ENCODE measurements at places on chromosomes 1 and 21. TPM values are rescaled to one million over a fixed set of nuclear protein-coding genes. Genes with fewer than 3 reads are reported as not detected.

NPHP4 gene
- total RNA-seq: 9.4 TPM

CFHR1 gene
- 0.25 TPM for total RNA-seq

S100A8 gene
- total RNA-seq: not detected

NBPF26 gene
- 17.2 TPM for total RNA-seq

PLK3 gene
- total RNA-seq: 6.2 TPM

VSIG8 gene
- total RNA-seq: not detected

GBP4 gene
- 1.4 TPM for total RNA-seq

ADAM30 gene
- total RNA-seq: not detected

DNA sequence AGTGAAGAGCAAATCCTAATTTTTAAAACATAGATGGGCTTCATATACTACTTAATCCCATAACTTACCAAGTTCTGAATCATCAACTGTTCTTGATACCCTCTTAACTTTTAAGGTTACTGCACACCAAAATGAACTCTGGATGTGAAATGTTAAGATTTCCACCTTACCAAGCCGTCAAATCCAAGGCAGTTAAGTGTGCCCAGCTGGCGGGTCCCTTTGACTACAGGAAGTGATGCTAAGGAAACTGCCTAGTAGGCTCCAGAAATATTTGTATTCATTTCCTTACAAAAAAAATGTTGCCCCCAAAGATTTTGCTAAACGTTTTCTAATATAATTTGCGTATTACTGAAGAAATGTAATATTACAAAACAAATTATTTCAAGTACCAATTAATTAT is 10.7 kb downstream of the NRIP1 start:
- no peak overlapping the region for H3K27ac ChIP-seq
- DNase-seq: no peak
- no peaks in the 10 kb centered on the region for H3K36me3 ChIP-seq
- H3K27me3 ChIP-seq: no peaks in the 10 kb centered on the region

- H3K4me1 ChIP-seq: no peaks in the 10 kb centered on the region
- peak within 1 kb of the TSS; percentile 61 for H3K4me3 ChIP-seq
- no peak for DNase-seq
- no peak within 1 kb of the TSS for H3K27ac ChIP-seq
Observed at GRCh38 chr1:177164380-177165068, at the start of gene ASTN1. ASTN1 (minus strand) TSS chr1:177164712; CDS start chr1:177164676, 36 bp downstream.

DNA sequence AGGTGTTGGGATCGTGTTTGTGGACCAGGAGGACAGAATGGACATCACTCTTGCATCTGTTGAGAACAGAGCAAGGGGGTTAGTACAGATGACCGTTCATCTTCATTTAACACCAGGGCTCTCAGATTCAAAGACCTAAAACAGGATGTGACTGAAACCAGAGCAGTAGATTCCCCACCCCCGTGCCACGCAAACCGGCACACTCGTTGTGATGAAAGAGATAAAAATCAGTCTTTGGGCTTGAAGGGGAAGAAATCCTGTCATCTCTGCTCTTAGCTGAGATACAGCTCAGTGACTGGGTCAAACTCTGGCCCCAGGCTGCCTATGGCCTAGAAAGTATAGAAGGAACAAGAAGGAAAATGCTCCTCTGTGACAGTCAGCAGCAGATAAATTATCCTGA is 146.2 kb upstream of the KRTAP19-8 start:
- no peaks in the 10 kb centered on the region for H3K4me1 ChIP-seq
- no peak overlapping the region for H3K4me3 ChIP-seq
- no peaks in the 10 kb centered on the region for H3K36me3 ChIP-seq
- no peak for DNase-seq
- H3K27ac ChIP-seq: no peak overlapping the region

DNA sequence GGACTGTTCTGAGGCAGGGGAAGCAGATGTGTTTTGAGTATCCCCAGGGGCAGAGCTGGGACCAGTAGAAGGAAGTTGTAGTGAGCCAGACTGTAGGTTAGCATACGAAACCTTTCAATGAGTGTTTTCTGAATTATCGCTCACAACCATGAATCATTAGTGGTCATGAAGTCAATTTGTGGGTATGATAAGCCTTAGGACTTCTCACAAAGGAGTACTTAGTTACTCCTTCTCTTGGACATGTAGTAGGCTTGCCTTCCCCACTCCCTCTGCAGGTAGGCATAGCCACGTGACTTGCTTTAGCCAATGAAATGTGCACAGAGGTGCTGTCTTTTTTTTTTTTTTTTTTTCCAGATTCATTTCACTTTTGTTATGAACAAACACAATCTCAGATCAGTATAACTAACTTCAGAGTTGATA is 23.9 kb upstream of the FAAH start:
- H3K4me3 ChIP-seq: no peak overlapping the region
- H3K4me1 ChIP-seq: no peaks in the 10 kb centered on the region
- H3K36me3 ChIP-seq: no peaks in the 10 kb centered on the region
- no peaks in the 10 kb centered on the region for H3K27me3 ChIP-seq
- no peak overlapping the region for H3K27ac ChIP-seq

DNA sequence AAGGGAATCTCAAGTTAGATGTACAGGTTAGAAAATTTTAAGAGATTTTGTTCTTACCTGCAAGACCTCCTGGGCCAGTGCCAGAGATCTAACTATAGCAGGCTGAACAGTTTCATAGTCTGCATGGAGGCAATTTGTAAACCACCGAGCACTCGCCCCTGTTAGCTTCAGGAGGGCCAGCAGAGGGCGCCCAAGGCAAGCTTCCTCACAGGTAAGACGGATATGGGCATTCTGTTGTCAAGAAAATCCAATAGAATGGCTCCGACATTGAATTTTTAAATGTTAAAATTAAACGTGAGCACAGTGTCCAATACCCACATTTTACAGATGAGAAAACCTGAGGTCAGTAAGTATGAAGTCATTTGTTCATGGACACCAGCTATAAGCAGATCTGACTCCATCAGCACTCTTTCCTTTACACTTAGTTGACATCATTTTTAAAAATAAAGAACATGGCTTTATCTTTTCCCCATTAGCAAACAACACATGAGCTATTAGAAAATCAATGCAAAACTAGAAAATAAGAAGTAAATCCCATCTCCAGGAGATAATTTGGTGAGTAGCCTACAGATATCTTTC is 2.2 kb downstream of the REG4 start:
- peak; percentile 82 for DNase-seq
- H3K27ac ChIP-seq: no peak overlapping the region

DNA sequence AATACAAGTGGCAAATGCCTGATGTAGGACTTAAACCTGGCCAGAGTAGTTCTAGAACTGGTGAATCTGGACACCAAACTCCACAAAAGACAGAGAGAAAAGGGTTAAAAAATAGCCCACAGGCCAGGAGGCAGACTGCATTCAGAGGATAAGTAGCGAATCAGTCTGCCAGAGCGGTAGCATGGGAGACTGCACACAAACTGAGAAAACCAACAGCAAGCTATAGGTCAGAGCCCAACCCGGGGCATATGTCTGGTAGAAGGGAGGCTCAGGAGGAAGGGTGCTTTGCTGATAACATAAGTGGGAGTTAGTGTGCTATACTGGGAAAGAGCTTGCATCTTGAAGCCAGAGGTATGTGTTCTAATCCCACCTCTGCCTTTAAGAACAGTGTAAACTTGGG is 4.0 kb downstream of the LRRC53 start:
- H3K27ac ChIP-seq: no peak overlapping the region
- H3K4me1 ChIP-seq: no peaks in the 10 kb centered on the region
- no peaks in the 10 kb centered on the region for H3K27me3 ChIP-seq
- peak; percentile 7 for DNase-seq
- no peak overlapping the region for H3K4me3 ChIP-seq

DNA sequence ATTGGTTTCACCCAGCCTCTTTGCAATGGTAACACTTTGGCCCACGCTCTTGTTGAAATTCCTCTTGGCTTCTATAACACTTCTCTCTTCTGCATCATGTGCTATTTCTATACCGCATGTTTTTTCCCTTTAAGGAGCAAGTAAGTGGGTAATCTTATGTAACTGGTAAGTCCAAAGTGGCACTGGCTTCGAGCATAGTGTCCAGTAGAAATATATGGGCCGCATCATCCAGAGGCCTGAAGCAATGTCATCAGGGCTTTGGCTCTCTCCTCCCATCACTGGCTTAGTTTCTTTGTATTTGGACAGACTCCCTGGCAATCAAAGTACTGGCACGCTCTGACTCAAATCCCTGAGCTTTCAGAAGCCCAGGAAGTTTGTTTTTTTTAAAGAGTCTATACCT is 17.5 kb downstream of the CHML start:
- no peaks in the 10 kb centered on the region for H3K27me3 ChIP-seq
- H3K4me1 ChIP-seq: no peaks in the 10 kb centered on the region
- H3K36me3 ChIP-seq: no peaks in the 10 kb centered on the region
- DNase-seq: no peak

- no peaks in the 10 kb centered on the region for H3K4me1 ChIP-seq
- H3K27me3 ChIP-seq: peaks cover 19% of the 10 kb centered on the region
- no peaks in the 10 kb centered on the region for H3K36me3 ChIP-seq
- DNase-seq: no peak
- no peak overlapping the region for H3K27ac ChIP-seq
- H3K4me3 ChIP-seq: no peak overlapping the region
Observed at GRCh38 chr1:201255479-201256362, 27.6 kb upstream of the PKP1 start.

- H3K4me3 ChIP-seq: no peak overlapping the region
- no peak overlapping the region for H3K27ac ChIP-seq
- H3K27me3 ChIP-seq: no peaks in the 10 kb centered on the region
- no peaks in the 10 kb centered on the region for H3K36me3 ChIP-seq
Observed at GRCh38 chr1:59219916-59220315, 77.0 kb upstream of the FGGY start.

- peaks cover 14% of the 10 kb centered on the region for H3K4me1 ChIP-seq
- no peaks in the 10 kb centered on the region for H3K27me3 ChIP-seq
- no peaks in the 10 kb centered on the region for H3K36me3 ChIP-seq
- H3K27ac ChIP-seq: no peak overlapping the region
Observed at GRCh38 chr1:219580009-219580676, 32.8 kb downstream of the ZC3H11B start.

DNA sequence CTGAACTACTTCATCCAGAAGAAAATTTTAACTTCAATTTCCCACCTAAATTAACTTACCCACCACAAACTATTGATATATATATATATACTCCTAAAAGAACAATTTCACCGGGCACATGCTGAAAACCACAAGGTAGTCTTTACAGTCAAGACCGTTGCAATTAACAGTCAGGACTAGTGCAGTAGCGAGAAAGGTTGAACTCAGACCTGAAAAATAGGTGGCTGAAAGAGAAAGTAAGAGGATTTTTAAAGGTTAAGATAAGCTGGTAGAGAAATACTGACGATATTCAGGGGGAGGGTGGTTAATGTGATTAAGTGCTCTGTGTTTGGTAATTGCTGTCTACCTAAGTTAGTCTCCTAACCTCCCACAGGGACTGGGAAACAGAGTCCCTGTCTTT is 1153.5 kb upstream of the TMPRSS15 start:
- H3K27me3 ChIP-seq: no peaks in the 10 kb centered on the region
- H3K4me3 ChIP-seq: no peak overlapping the region
- DNase-seq: no peak
- H3K27ac ChIP-seq: no peak overlapping the region

DNA sequence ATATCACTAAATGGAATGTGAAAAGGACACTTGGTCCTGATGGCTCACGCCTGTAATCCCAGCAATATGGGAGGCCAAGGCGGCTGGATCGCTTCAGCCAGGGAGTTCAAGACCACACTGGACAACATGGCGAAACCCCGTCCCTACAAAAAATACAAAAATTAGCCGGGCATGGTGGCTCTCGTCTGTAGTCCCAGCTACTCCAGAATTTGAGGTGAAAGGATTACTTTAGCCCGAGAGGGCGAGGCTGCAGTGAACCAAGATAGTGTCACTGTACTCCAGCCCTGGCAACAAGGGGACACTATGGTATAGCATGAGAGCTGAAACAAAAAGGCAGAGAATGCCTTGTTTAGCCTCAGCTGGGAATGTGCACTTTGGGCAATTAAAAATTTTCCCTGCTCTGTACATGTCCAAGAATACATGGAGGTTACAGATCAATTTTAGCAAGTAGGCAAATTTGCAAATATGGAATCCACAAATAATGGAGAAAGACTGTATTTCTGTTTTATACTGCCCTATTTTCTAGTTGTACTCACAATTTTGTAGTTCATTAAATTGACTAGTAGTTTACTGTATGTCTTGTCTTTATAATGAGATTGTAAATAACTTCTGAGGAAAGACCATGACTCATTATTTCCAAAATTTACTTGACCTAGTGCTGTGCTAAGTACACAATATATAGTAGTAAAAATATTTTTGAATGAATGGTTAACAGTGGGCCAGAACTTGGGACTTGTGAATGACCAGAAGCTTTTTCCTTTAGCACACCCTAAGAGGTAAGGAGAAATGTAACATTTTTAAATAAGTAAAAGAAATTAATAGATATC is 2.0 kb upstream of the ANGEL2 start:
- H3K4me1 ChIP-seq: peaks cover 7% of the 10 kb centered on the region
- no peak for DNase-seq
- H3K27ac ChIP-seq: no peak overlapping the region
- no peaks in the 10 kb centered on the region for H3K27me3 ChIP-seq

DNA sequence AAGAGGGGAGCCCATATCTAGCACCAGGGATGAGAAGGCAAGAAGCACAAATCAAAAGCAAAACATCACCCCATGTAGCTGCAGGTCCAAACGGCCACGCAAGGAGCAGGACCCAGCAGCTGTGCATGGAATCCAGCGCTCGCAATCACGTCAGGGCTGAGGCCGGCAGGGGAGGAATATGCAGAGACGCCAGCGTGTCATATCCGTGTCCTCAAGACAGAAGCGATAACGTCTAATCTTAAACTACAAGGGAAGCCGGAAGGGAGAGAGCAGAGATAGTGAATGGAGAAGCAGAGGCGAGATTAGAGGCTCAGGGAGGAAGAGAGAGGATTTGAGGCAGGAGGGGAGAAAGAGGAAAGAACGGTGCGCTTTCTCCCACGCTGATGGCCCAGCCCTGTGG is 39.1 kb downstream of the FBXO2 start:
- peaks cover 3% of the 10 kb centered on the region for H3K4me1 ChIP-seq
- no peak overlapping the region for H3K4me3 ChIP-seq
- no peaks in the 10 kb centered on the region for H3K27me3 ChIP-seq

DNA sequence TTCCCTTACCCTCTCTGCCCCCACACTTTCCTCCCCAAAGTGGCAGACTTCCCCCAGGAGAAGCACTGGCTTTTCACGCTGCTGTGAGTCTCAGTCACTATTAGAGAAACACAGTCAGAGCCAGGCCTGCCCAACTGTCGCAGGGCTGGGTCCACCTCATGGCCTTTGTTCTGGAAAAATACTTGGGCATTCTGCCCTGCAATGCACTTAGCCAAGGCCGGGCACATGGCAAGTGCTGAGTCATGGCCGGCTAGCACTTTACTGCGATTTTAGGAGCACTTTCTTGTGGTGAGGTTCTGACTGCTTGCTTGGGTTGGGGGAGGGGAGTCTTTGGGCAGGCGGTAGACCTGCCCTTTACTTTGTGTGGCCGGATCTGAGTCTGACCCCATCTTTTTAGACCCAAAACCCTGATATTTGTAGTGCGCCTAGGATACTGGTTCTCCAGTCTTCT is 7.7 kb downstream of the EPHX1 start:
- H3K27me3 ChIP-seq: no peaks in the 10 kb centered on the region
- H3K36me3 ChIP-seq: no peaks in the 10 kb centered on the region
- no peak for DNase-seq
- H3K4me3 ChIP-seq: no peak overlapping the region

GRCh38 chr1:218352075-218352438 is 6.9 kb downstream of the TGFB2 start:
- no peaks in the 10 kb centered on the region for H3K27me3 ChIP-seq
- no peak for DNase-seq
- peaks cover 41% of the 10 kb centered on the region for H3K4me1 ChIP-seq
- peak overlapping the region; percentile 94 for H3K4me3 ChIP-seq
- peaks cover 24% of the 10 kb centered on the region for H3K36me3 ChIP-seq

- H3K27me3 ChIP-seq: peaks cover 8% of the 10 kb centered on the region
- no peak for DNase-seq
- H3K4me1 ChIP-seq: no peaks in the 10 kb centered on the region
- H3K4me3 ChIP-seq: no peak overlapping the region
Observed at GRCh38 chr21:45570071-45570470, 27.8 kb upstream of the SLC19A1 start.

Measured in cardiac muscle cell (in vitro differentiated cells and primary cell).